ENCODE measurements at places on chromosomes 3 and 15.

GRCh38 chr15:99042892-99043291, 35.3 kb upstream of the PGPEP1L start:
- no peak for DNase-seq

DNA sequence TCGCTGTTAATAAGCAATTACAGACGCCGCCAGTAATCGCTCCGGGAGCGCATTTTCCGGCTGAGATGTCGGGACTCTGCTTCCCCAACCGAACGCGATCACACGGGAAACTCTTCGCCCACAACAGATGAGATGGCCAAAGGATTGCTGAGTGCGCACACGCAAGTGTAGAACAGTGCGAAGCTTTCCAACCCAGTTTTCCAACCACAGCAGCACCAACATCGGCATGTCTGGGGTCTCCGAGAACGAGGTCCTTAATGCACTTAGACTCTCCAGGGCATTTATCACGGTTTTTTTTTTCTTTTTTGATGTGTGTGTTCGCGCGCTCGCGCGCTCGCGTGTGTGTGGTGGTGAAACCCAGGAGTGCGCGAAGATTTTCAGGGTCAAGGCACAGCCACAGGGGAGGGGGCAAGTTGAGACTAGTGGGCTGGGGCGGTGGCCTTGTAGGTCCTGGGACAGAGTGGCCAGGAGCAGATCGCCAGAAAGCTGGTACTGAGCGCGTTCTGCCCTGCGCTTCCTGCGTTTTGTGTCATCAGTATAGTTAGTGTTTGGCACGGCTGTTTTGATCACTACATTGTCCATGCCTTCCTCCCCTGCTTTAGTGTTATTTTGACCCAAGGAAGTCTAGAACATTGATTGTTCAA, 1.8 kb upstream of the EOMES start:
- no peak for DNase-seq

GRCh38 chr3:192307631-192308030, 419.7 kb downstream of the FGF12 start:
- no peak for DNase-seq

- no peak for DNase-seq
These were observed 196.2 kb downstream of the SLC9A9 start for GRCh38 chr3:143652118-143652517.

- DNase-seq, result peak; percentile 34
These were observed 7.7 kb downstream of the TNK2 start for GRCh38 chr3:195900436-195901355.

GRCh38 chr3:44396200-44397171, 57.9 kb downstream of the TCAIM start:
- no peak for DNase-seq

DNA sequence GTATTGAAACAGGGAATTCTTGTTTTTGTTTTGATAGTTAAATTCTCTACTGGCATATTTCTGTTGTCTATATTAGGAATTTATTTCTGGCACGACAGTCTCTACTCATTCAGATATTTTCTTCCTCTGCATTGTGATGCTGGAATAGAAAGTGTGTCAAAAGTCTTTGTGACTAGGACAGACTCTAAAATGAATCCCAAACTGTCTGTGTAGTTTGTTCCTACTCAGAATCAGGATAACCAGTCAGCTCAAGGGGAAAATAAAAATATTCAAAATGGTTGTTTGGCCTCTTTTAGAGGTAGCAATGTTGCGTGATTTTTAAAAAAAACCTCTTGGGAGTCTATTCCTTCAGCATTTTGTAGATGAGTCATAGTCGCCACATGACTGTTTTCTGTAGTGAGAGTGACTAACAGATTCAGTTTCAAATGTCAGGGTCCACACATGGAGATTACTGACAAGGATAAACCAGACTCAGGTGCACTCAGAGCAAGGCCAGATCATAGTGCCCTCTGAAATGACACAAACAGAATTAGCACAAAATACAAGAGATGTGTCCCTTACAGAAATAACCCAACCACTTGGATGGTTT, 13.1 kb downstream of the SLC7A14 start:
- DNase-seq, result no peak

DNA sequence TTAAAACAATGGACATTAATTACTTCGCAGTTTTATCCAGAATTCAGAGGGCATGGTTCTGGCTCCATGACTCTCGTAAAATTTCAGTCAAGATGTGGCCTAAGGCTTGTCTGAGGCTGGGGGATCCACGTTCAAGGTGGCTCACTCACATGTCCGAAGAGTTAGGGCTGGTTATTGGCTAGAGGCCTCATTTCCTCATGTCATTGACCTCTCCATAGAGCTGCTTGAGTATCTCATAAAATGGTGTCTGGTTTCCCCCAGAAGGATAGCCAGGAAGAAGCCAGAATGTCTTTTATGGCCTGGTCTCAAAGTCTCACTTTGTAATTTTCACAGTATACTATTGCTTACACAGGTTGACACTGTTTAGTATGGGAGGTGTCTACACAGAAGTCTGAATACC, 67.3 kb upstream of the DCBLD2 start:
- no peak for DNase-seq

- DNase-seq, result no peak
These were observed 437.4 kb upstream of the TPRG1 start for GRCh38 chr3:188734395-188734794.

DNA sequence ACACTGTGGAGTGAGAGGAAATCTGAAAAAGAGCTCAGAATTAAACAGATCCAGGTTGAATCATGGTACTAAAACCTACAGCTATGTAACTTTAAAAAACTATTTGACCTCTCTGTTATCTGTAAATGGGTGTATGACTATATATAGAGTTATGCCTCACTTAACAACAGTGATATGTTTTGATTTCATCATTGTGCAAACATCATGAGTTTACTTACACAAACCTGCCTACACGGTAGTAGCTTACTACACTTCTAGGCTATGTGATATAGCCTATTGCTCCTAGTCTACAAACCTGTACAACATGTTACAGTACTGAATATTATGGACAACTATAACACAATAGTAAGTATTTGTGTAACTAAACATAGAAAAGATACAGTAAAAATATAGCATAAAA, 191.6 kb upstream of the MEIS2 start:
- no peak for DNase-seq

DNA sequence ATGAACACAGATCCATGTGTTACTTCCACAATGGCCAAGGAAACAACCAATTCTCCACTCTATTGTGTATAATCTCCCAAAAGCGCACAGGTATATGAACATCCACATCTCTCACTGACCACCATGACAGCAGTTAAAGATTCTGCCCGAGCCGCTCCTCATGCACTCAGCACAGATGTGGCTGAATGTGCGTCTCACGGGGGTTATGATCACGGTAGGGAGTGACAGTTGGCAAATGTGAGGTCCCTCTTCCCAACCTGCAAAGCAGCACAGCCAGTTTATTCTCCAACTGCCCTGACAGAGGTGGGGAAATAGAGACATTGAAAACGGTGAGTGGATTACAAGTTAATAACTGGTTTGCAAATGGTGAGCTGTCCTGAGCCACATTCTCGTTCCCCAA, 17.6 kb downstream of the FOXP1 start:
- DNase-seq, result no peak

DNA sequence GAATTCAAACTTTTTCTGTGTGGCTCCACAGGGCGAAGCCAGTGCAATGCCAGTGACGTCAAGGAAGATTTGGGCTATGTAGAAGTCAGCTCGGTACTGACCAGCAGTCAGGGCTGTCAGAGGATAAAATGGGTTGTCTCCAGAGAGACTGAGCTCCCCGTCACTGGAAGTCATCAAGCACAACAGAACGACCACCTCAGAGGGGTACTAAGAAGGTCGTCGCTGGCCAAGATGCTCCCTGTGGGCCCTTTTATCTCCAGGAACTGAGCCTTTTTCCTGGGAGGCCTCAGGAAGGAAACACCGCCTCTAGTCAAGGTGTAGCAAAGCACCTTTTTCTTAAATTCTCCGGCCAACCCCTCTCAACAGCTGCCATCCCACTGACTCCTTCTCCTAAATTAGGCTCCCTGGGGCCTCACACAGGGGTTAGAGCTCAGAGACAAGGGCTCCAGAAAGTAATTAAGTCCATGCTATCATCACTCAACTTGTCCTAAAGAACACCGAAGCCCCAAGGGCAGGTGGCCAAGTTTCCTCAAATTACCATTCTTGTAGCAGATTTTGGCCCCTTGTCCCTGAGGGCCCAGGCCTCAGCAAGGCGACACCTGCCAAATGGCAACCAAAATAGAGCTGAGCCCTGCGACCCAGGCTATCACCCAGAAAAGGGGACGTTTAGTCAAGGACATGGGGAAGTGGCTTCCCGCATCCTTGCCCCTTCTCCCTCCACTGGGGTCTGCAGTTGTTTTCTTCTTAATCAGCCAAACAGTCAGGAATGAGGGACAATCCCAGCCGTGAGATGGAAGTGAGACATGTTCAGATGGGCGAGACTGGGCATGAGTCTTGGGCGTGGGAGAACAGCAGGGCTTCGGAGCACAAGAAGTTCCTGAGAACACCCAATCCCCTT, 48.0 kb downstream of the SSUH2 start:
- DNase-seq, result no peak

GRCh38 chr3:71051893-71052687, 531.4 kb downstream of the FOXP1 start:
- no peak for DNase-seq

DNA sequence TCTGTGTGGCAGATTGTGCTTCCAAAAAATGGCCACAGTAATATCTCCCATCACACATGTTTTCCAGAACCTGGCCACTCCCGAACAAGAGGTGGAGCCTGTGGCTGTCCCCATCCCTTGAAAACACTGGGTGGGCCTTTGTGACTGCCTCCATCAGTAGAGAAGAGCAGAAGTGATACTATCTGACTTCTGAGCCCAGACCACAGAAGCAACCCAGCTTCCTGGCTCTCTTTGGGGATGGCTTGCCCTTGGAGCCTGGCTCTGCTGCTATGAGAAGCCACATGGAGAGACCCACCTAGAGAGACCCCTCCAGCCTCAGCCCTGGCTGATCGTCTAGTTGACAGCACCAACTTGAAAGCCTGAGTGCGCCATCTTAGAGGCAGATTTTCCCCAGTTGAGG, 39.8 kb upstream of the CMTM8 start:
- DNase-seq, result no peak

- DNase-seq, result no peak
These were observed 115.2 kb downstream of the TIGIT start for GRCh38 chr3:114408736-114409670.

- peak; percentile 94 for DNase-seq
These were observed 306.4 kb upstream of the STT3B start for GRCh38 chr3:31226346-31226745.

DNA sequence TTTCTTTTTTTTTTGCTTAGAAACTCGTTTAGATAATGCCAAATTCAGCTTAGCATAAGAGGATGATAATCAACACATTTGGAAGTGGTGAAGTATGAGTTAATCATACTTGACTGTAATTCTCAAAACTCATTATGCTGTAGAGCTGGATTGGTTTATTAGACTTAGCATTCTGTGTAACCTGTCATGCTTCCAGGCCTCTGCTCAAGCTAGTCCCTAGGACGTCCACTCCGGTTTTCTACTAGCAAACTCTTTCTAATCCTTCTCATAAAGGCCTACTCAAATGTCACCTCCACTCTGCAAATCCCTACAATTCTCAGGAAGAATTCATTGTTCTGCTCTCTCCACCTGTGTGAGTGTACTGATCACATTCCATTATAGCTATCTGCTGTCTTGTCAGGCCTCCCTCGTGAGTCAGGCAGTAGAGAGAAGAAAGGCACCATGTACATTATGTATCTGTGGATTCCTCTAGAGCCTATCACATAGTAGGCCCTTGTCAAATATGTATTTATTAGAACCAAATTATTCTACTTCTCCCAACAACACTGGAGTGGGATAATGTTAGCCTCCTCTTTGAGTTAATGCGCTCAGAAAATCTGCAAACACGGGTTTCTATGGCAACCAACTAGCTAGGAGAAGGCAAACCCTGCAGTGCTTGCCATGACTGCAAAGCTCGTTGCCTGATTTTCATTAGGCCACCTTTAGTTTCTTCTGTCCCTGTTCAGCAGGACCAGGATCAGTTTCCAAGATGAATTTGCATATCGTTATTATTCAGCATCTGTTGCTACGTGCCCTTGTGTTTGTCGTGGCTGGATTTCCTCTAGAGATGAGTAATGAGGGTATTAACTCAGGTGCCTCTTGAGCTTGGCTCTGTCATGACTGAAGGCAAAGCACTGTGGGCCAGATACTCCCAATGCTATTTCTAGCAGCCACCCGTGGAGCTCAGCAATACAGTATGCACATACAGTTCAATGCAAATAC, 30.7 kb downstream of the ATP13A5 start:
- no peak for DNase-seq

DNA sequence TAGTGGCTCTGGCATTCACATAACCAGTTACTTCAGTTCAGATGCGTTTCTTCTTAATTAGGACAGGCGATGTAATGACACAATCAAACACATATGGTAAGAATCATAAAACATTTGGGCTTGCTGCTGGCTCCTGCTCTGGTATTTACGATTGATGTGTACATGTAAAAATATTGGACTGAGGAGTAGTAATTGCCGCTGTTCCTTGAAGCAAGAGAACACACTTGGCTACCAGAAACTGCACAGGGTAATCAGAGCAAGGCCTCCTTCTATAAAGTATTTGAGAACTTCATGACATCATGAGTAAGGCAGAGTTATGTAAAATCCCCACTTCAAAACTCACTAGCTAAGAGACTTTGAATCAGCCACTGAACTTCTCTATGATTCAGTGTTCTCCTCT, 158.1 kb downstream of the SSR3 start:
- no peak for DNase-seq

DNA sequence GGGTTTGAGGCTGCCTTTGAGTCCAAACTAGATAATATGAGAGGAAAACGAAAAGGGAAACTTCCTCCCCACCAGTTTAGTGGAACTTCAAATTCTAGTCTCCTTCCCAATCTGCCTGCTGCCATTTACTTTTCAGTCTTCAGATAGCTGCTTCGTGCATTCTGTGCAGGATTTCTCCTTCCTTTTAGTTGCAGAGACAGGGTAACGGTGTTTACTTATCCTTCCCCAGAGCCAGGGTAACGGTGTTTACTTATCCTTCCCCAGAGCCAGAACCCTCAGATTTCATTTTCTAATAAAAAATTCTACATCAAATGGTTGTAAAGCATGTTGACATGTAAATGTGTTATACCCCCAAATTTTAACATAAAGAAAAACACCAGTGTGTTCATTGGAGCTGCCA, 282.6 kb downstream of the VPS13C start:
- DNase-seq, result no peak

GRCh38 chr3:25043177-25043576, 384.9 kb upstream of the RARB start:
- no peak for DNase-seq

- DNase-seq, result no peak
These were observed 3.4 kb upstream of the TSPAN3 start for GRCh38 chr15:77074350-77074749.

DNA sequence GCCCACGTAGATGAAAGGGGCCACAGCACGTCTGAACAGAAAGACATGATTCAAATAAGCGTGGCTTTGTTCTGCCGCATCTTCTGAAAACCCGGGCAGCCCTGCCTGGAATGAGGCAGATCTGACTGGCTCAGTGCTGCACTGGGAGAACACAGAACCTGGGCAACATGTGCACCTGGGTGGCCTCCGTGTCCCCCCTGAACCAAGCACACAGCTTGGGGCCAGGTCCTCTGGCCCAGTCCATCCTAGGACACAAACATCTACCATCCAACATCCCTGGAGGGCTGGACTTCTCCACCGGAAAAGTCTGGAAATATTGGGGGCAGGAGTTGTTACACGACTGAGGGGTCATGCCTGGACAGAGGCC, 119.4 kb downstream of the ADAMTS17 start:
- DNase-seq, result no peak

Data from OCI-LY7 (cell line).